ENCODE measurements at places on chromosomes 1 and 21. TPM values are rescaled to one million over a fixed set of nuclear protein-coding genes. Genes with fewer than 3 reads are reported as not detected.

IFT25 gene
- 53.2 TPM for total RNA-seq

XPR1 gene
- total RNA-seq, result 20.0 TPM

DNA sequence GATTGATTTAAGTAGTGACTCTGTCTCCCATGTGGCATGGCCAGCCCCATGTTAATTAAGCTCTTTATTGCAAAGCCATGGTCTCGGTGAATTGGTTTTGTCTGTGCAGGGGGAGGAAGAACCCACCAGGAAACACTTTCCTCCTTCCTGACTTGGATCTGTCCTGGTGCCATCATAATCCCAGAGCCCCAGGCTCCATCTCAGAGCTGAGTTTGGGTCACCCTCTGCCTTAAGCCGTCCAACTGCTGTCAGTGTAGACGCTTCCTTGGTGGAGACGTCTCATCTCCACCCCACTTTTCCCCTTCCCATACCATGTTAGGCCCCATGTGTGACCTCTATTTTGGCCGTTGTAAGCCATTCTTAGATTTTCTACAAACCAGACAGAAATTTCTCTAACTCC lies 36.0 kb upstream of the COL6A2 start:
- no peak for DNase-seq

DNA sequence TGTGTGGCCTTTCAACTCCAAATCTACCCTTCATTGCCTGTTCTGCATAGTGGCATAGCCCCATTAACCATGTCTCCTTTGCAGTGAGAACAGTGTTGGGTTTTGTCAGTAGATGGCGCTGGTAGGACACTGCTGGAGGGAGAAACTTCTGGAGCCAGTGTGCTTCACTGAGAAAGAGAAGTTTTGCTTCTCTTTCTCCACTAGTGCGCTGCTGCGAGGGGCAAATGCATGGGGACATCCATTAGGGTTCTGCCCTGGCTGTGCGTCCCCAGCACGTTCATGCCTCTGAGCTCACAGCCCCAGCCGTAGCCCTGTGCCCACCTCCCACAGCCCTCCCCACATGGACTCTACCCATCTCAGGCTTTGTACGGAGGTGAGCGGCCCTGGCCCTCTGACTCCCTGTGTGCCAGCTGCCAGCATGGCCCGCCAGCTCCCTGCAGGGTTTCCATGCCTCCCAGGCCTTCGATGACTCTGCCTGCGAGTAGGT lies 53.1 kb downstream of the RIMS3 start:
- peak; percentile 65 for DNase-seq

DNA sequence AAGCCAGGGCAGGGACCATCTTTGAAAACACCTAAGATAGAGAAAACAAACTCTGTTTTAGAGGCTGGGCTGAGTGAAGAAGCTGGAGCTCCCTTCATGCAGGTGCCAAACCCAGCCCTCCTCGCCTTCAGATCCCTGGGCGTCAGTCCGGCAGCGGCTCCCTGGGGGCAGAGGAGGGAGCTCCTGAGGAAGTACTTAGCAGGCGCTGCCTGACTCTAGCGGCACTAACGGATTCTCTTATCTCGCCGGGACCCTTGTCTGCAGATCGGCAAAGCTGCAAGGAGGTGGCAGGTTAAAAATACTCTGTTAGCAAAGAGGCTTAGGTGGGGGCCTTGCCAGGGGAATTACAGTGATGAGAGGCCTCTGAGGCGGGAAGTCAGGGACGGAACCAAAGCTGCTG lies 79.6 kb downstream of the PLXNA2 start:
- DNase-seq, result no peak

DNA sequence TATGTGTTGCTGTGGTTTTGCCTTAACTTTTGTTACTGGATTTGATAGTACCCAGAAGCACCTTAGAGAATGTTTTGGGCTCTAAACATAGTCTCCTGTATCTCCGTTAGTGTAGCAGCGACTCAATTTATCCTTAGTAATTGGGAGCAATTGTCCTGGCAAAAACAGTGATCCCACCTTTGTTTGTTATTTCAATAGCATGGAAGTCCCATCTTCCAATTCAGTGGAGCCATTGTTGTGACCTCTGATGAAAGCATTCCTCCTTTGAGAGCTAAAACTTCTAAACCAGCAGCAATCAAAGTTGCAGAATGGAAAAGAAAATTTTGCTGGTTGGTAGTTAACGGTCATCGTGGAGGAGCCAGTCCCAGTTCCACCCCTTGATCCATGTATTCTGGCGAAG lies 34.7 kb downstream of the RTCA start:
- no peak for DNase-seq

- DNase-seq, result no peak
Measured at GRCh38 chr1:79042539-79042938, 36.0 kb upstream of the ADGRL4 start.
